Forelimb muscle (tissue), 1 donor: ENCODE measurements at places on chromosomes 3 and 15. TPM values are rescaled to one million over a fixed set of nuclear protein-coding genes. Genes with fewer than 3 reads are reported as not detected.

DNA sequence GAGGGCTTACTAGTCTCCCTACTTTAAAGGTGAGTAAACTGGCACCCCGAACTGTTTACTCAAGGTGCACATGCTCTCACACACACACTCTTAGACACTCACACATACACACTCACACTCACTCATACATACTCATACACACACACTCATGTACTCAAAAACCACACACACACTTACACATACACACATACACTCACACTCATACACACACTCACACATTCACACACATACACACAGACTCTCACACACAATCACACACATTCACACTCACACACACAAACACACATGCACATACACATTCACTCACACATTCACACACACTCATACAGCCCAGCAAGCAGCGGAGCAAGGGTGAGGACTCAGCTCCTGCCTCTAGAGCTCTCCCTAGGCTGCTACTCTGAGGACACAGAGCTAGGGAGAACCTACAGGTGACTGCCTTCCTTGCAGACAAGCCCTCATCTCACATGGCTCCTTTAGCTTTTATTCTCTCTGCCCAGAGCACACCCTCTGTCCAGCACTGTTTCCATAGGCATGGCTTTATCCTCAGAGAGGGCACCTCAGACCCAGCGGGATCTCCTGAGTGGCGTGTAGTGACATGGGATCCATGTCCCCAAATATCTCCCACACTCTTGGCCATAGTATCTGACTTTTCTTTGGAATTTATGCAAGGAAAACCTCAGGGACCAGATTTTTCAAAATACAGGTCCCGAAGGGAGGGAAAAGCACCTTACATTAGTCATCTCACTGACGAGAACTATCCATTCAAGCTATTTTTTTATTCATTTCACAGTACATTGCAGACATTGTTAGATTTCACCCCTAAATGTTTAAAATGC is 26.2 kb upstream of the ATG7 start:
- DNase-seq = no peak

CAMKV gene
- polyA plus RNA-seq = 0.13 TPM

SCG5 gene
- 8.5 TPM for polyA plus RNA-seq

DNA sequence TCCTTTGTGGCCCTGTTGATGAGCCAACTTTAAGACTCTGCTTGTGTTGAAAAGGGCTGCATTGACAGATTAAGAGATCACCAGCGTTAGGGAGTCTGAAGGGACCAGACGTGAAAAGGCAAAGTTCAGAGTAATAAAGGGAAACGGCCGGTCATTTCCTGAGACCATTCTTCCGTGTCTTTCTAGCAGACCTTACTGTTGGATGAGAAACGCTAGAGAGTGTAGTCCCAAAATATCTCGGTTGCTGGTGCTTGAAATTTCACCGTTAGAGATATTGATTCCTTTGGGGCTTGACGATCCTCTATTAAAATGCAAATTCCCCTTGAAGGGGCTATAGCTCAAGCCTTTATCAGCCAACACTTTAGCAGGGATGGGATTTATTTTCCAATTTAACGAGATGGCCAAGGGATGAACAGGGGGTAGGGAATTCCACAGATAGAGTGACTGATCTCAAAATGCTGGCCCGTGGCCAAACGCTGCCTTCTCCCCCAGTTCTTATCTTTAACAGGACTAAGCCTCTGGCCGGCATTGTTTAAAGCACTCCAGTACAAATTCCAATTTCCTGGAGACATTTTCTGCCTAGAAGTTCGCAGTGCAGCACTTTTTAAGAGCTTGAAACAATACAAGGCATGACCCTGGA is 250.4 kb downstream of the TJP1 start:
- no peak for DNase-seq

DNA sequence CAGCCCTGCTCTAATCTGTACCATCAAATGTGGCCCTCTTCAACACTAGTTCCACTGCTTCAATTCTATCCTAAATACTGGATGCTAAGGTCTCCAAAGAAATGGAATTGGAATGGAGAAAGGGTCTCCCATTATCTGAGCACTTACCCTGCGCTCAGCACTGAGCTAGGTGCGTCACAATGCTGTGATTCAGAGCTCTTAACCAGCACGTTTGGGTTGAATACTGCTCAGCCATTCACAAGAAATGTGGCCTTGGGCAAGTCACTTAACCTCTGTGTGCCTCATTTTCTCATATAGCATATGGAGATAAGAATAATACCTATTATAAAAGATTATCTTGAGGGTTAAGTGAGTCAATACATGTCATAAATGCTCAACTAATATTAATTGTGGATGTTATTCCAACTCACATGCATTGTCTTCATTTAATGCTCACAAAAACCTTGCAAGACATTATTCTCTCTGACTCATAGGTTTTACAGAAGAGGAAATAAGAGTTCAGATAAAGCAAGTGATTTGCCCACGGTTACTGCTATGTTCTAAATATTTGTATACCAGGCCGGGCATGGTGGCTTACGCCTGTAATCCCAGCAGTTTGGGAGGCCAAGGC is 27.4 kb upstream of the SRGAP3 start:
- DNase-seq = no peak

DNA sequence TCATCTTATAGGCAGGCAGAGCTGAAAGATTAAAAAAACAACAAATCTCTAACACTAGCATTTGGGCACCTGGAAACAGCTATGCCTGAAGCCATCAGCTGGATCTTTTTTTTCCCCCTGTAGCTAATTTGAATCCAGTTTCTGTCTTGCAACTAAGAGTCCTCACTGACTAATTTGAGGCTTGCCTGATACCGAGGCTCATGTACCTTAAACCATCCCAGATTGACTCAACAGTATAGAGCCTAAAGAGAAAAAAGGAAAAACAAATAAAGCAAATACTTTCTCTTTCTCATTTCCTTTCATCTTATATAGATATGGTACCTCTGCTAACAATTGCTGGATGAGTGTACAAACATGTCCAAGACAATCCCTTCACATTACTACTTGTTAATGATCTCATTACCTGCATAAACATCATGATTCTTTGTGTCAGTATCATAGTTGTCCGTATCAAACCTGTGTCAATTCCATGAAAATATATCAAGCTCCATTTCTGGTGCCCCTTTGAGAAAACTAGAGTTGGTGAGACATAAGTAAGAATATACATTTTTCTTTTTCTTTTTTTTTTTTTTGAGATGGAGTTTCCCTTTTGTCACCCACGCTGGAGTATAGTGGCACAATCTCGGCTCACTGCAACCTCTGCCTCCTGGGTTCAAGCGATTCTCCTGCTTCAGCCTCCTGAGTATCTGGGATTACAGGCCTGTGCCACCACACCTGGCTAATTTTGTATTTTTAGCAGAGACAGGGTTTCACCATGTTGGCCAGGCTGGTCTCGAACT is 43.1 kb downstream of the BHLHE40 start:
- no peak for DNase-seq

GRCh38 chr3:171970301-171970788 is 69.0 kb upstream of the FNDC3B start:
- no peak for DNase-seq

GRCh38 chr3:29466442-29466841 is 185.6 kb downstream of the RBMS3 start:
- no peak for DNase-seq

DNA sequence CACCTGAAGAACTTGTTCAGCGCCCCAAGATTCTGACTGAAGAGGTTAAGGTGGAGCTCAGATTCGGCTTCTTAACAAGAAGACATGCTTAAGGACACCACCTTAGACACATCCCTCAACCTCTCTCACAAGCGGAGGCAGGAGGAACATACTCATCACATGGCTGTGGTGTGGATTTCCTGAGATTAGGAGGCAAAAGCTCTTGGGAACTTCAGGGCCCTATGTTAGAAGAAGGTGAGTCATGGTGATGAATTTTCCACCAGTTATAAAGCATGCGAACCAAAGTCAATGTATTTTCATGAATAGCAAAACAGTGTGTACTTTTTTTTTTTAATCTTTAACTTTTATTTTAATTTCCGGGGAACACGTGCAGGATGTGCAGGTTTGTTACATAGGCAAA is 212.2 kb upstream of the SUCLG2 start:
- no peak for DNase-seq

ADAMTSL3 gene
- polyA plus RNA-seq = 33.1 TPM

GRCh38 chr3:182325213-182325950 is 467.9 kb upstream of the ATP11B start:
- DNase-seq = no peak

DNA sequence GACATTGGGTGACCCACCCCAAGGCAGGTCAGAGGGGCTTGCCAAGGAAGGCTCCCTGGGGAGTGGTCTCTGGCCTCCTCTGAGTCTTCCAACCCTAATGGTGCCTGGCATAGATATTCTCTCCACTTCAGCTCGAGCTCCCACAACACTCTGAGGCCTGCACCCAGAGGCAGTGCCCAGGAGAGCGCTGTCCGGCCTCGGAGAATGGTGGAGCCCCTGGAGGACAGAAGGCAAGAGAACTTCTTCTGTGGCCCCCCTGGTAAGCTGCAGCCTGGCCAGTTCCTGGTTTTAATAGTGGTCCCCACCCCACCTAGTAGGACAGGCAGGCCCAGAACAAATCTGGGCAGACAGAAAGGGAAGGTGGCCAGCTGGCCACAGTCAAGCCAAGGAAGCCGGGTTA is 7.0 kb downstream of the DISP2 start:
- DNase-seq = no peak
